ENCODE measurements at places on chromosomes 11 and 22. TPM values are rescaled to one million over a fixed set of nuclear protein-coding genes. Genes with fewer than 3 reads are reported as not detected.

The GGT5 gene
- 1.2 TPM for total RNA-seq

The GAL3ST1 gene
- not detected for total RNA-seq

The SCN2B gene
- 0.43 TPM for total RNA-seq

The SHANK2 gene
- total RNA-seq: 0.43 TPM

The CST6 gene
- total RNA-seq: 0.17 TPM

The ADORA2A gene
- total RNA-seq: 0.34 TPM

The FOSL1 gene
- 3.9 TPM for total RNA-seq

The CTSF gene
- 28.1 TPM for total RNA-seq

The NF2 gene
- total RNA-seq: 57.5 TPM

The CARNS1 gene
- 0.16 TPM for total RNA-seq

The PRODH gene
- total RNA-seq: under 0.01 TPM

The CHCHD10 gene
- total RNA-seq: 1.0 TPM

The CHST1 gene
- total RNA-seq: 0.32 TPM

The SERPING1 gene
- total RNA-seq: 5.5 TPM

The C11orf52 gene
- not detected for total RNA-seq

The ESAM gene
- total RNA-seq: 0.16 TPM

The TRPC6 gene
- 0.16 TPM for total RNA-seq

The SYNGR1 gene
- total RNA-seq: 5.4 TPM

The TTC12 gene
- total RNA-seq: 5.8 TPM

The SESN3 gene
- 35.3 TPM for total RNA-seq

The FJX1 gene
- 4.6 TPM for total RNA-seq

The CCDC73 gene
- under 0.01 TPM for total RNA-seq

The MS4A1 gene
- total RNA-seq: not detected

The FADS1 gene
- 60.7 TPM for total RNA-seq

The CCDC116 gene
- 0.26 TPM for total RNA-seq

The DBX1 gene
- total RNA-seq: not detected

The PKDREJ gene
- 0.09 TPM for total RNA-seq

The UEVLD gene
- total RNA-seq: 21.1 TPM

The IGSF22 gene
- total RNA-seq: not detected

The CSF2RB gene
- under 0.01 TPM for total RNA-seq

The CATSPERZ gene
- total RNA-seq: 0.95 TPM

The SMIM35 gene
- not detected for total RNA-seq

The OR8A1 gene
- not detected for total RNA-seq

The APOL4 gene
- total RNA-seq: 8.7 TPM
